Activated effector memory CD4-positive, alpha-beta T cell treated with anti-CD3 and anti-CD28 coated beads, Interleukin-2, amount 50 U/mL, for 16 hours (primary cell): ENCODE measurements at places on chromosomes 5 and 9.

DNA sequence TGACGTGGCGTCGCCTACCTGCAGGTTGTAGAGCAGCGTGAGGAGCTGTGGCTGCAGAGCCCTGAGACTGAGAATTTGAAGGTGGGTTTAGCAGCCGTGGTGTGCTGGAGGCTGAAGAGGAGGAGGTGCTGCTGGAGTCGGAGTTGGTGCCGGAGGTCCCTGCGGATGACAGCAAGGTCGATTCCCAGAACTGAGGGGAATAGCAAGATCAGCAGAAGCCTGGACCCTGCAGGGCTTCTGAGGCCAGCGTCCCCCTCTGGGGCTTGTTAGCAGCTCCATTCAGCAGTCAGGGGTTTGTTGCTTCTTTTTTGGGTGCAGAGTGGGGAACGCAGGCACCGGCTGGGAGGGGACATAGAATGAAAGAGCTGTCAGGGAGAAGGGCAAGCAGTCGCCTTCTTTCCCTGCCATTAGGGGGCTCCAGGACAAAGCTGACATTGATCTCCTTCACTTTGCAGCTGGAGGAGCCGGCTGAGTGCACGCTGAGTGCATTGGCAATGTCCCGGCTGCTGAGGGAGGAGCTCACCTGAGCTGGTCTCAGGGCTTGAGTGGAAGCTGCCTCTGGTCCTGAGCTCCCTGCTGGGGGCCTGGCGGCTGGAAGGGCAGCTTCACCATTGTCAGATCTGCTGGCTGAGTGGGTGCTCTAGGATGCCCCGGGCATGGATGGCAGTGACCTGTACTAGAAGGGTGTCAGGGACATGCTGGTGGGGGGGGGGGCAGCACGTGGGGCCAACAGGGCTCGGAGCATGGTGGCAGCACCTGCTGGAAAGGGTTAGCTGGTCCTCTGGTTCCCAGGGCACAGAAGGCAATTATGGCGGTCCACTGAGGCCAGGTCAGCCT, 20.8 kb downstream of the OBP2B start:
- DNase-seq: no peak

GRCh38 chr5:73908846-73909245, 282.9 kb downstream of the ARHGEF28 start:
- no peak for DNase-seq

- no peak for DNase-seq
Measured at GRCh38 chr9:107137495-107138202, 145.4 kb upstream of the RAD23B start.

- no peak for DNase-seq
Measured at GRCh38 chr5:54658010-54658409, 140.5 kb downstream of the SNX18 start.

DNA sequence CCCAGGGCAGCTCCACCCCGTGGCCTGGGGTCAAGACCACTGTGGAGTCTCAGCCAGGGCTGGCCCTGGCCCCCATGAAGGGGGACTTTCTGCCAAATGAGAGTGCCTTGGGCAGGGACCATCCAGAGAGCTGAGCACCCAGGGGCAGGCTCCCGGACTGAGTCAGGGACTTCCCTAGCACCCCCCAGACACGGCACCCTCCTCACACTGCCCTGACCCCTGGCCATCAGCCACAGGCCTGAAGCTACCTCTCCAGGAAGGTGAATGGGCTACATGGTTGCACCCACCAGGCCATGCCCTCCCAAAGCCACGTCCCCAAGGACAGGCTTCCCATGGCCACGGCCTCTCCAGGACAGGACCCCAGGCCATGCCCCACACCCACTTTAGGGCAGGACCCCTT, 9.5 kb downstream of the CCDC187 start:
- no peak for DNase-seq
